Right renal pelvis (tissue), 4 donors: ENCODE measurements at places on chromosomes 4 and X. TPM values are rescaled to one million over a fixed set of nuclear protein-coding genes. Genes with fewer than 3 reads are reported as not detected.

- no peak for DNase-seq
Observed at GRCh38 chr4:5958199-5958735, 60.0 kb downstream of the C4orf50 start.

- no peak for DNase-seq
Observed at GRCh38 chr4:4326166-4326565, 36.1 kb downstream of the ZBTB49 start.

- DNase-seq = no peak
Observed at GRCh38 chr4:88021824-88022223, 14.4 kb downstream of the PKD2 start.

- DNase-seq = no peak
Observed at GRCh38 chr4:99893839-99894160, 427 bp downstream of the LAMTOR3 start.

DNA sequence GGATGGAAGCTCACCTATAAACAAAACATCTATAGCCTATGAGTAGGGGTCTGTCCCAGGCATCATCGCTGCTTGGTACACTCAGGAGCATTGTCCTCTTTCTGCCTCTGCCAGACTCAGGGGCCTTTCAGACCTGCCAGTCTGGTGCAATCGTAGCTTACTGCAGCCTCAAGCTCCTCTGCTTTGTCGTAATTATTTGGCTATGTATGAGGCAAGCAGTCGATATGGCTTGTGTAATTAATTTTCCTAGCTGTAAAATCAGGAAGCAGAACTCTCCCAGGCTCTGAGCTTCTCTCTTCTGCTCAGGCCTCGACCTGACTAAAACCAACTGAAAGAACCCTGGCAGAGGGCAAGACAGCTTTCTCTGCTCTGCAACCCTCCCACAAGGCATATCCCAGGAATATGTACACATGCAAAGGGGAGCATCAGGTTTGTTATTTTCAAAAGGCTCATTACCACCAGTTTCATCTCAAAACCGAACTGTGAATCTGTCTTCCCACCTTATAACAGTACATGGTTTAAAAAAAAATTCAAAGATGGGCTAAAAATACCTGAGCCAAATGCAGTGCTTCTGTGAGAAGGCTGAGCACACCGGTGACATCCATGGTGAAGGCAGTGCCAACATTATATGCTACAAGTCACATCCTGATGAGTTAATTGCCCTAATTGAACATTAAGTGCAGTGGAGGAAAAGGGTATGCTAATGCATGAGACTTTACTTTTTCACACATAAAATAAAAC lies 309.2 kb upstream of the EMCN start:
- DNase-seq = no peak

The GPR143 gene
- 14.6 TPM for polyA plus RNA-seq

The IKBKG gene
- polyA plus RNA-seq = 15.4 TPM

The RNF212 gene
- 10.8 TPM for polyA plus RNA-seq

The HNRNPDL gene
- 583 TPM for polyA plus RNA-seq
